Activated CD4-positive, alpha-beta T cell treated with anti-CD3 and anti-CD28 coated beads, Interleukin-2, amount 50 U/mL, for 16 hours (primary cell): ENCODE measurements at places on chromosomes 1 and 21.

- DNase-seq, result no peak
Observed at GRCh38 chr1:111735321-111735720, 3.9 kb downstream of the INKA2 start.

DNA sequence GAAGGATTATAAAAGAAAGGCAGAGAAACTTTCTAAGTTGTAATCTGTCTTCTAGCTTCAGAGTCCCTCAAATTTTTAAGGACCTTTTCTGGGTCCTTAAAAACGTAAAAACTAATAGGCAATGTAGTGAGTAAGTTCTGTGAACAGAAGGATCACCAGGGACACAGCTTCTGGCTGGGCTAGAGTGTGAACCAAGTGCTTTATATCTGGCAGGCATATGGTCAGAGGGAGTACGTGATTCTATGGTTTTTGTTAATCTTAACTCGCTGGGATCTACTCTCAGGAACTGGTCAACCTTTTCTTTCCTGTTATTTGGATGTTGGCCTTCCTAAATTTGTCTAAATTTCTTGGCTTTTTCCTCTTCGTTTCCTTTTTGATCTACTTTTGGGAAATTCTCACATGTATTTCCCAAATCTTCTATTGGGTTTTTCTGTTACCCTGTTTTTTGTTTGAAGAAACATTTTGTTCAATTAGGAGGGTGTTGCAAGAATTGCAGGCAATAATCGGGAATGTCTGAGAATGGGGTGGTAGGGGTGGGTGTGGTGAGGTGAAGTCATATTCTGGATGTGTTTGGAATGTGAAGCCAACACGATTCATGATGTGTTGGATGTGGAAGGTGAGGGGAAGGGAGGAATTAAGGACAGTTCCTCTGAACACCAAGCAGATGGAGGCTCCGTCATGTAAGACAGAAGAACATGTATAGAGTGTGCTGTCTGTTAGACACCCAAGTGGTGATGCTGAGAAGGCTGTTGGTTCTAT is 193.2 kb downstream of the FMN2 start:
- DNase-seq, result no peak

DNA sequence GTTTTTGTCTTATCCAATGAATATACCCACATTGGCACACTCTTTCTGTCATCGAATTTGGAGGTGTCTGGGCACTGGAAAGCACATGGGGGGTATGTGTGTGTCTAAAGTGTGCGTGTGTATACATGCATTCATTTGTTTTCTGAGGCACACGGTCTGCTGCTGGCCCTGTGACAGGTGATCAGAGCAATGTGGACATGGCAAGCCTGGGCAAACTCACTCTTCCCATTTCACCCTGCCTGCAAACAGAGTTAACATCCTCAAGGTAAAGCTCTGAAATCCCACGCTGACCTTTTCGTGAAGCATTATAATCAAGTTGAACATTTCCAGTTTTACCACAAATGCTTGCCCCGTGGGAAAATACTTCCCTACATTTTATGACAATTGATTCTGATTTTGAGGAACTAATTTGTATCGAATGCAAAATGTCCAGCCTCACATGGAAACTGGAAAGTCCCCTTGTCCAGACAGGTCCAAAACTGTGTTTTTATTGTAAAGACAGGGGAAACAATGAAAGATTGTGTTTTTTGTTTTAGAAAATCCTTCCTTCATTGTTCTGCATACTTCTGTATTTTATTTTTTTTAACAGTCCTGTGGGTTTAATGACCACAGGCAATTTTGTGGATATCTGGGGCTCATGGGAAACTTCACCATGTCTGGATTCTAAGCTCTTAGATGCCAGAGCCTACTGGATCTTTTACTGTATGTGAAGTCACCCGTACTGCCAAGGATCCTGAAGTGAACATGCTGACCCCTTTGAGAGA is 160.9 kb downstream of the PBX1 start:
- no peak for DNase-seq

GRCh38 chr1:186626356-186626932 is 53.8 kb downstream of the PTGS2 start:
- DNase-seq, result no peak
